ENCODE measurements at places on chromosomes 1 and 21.

GRCh38 chr1:112533029-112533428 is 24.3 kb downstream of the WNT2B start:
- no peak for DNase-seq

DNA sequence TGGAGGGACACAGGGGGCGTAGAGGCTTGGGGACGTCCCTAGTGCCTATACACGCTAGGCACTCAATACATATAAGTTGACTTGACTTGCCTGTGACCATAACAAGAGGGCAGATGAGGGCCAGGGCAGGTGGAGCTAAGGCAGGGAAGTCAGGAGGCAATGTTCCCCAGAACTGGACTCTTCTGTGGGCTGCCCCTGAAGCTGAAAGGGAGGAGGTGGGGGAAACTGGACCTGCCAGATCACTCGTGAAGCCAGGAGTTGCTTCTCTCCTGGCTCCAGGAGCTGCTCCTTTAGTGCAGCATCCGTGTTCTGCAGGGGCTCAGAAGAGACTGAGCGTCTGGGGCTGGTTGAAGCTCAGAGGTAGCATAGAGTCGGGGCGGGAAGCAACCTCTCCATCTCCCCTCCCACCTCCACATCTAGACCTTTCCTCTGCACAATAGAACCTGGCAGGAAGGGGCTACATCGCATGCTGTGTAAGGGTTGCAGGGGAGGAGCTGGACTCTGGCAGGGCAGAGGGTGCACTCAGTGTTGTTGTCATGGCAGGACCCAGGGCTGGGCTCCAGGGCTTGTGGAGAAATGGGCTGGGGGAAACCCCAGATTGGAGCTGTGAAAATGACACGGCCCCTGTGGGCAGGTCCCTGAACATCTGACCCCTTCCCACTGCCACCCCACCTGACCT is 2.9 kb upstream of the SEMA4A start:
- DNase-seq, result no peak

DNA sequence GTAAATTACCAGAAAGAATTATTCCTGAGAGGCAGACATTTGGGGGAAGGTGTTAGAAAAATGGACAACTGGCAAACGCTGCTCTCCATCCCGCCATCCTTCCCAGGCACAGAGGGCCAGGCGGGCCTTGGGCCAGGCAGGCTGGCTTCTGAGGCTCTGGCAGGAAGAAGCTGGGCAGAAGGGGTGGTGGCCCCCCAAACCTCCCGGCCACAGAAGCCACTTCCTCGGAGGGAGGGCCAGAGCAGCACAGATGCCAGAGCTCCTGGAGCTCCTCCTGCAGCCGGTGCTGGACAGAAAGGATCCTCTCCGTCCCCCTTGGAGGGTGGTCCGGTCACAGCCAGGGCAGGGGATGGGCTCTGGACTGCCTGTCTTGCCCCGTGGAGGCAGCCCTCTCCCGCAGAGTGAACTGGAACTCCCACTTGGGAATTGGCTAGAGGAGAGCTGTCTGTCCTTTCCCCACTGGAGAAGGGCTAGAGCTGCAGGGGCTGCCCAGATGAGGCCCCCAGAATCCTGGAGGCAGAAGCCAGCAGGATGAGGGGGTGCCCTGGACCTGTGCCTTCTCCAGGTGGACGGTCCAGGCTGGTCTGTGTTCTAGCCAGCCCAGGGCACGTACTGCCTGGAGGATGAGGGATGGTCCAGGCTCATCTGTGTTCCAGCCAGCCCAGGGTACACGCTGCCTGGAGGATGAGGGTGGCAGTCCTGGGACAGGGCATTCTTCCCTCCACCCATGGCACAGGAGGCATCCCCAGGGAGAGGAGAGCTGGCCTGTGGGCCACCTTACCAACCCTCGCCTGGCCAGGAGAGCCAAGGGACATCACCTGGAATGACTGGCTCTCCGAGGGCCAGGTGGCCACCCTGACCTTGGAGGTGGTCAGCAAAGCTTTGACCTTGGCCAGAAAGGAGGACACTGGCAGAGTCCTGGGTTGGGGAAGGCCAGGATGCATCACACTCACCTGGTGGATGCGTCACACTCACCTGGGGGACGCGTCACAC is 47.4 kb upstream of the ACTRT2 start:
- no peak for DNase-seq

DNA sequence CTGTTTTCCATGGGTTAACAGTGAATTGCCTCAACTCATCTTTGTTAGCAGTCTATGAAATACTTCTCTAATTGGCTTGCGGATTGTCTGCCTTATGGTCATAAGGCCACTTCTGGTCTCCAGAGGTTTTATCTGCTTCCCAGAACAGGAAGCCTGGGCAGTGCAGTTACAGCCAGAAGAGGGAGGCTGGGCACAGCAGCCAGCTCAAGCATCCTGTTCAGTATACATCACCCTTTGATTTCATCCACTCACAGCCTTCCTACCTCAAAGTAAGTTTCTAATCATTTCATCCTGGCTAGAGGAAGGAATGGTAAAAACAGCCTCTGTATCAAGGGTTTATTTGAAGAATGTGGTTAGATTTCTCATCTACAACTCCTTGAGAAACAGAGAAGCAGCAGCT is 311.5 kb upstream of the DEPDC1 start:
- DNase-seq, result no peak

DNA sequence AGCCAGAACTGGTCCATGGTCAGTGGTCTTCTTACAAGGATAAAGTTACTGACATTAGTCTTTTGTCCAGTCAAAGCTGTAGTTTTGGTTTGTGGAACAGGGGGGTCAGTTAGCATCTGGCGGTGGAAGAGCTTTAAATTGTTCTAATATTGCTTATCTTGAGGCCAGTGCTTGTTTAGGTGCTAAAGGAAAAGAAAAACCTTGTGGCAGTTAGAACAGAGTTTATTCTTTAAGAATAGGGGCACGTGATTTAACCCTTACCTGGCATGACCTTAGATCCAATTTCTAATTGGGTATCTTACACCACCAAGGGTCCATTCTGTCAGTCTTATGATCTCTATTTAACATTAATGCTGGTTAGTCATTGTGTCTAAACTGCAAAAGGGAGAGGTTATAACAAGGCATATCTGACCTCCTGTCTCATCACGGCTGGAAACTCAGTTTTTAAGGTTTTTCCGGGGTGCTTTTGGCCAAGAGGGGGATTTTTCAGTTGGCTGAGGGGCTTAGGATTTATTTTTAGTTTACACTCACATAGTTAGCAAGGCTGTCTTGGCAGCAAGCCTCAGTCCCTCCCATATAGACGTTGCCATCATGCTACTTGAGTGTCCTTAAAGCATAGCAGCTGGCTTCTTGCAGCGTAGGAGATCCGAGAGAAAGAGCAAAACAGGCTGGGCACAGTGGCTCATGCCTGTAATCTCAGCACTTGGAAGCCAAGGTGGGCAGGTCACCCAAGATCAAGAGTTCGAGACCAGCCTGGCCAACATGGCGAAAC is 60.1 kb upstream of the FAM89A start:
- DNase-seq, result no peak

All from AG20443 (cell line).